Type B pancreatic cell (in vitro differentiated cells): ENCODE measurements at places on chromosomes 16 and 17. TPM values are rescaled to one million over a fixed set of nuclear protein-coding genes. Genes with fewer than 3 reads are reported as not detected.

DNA sequence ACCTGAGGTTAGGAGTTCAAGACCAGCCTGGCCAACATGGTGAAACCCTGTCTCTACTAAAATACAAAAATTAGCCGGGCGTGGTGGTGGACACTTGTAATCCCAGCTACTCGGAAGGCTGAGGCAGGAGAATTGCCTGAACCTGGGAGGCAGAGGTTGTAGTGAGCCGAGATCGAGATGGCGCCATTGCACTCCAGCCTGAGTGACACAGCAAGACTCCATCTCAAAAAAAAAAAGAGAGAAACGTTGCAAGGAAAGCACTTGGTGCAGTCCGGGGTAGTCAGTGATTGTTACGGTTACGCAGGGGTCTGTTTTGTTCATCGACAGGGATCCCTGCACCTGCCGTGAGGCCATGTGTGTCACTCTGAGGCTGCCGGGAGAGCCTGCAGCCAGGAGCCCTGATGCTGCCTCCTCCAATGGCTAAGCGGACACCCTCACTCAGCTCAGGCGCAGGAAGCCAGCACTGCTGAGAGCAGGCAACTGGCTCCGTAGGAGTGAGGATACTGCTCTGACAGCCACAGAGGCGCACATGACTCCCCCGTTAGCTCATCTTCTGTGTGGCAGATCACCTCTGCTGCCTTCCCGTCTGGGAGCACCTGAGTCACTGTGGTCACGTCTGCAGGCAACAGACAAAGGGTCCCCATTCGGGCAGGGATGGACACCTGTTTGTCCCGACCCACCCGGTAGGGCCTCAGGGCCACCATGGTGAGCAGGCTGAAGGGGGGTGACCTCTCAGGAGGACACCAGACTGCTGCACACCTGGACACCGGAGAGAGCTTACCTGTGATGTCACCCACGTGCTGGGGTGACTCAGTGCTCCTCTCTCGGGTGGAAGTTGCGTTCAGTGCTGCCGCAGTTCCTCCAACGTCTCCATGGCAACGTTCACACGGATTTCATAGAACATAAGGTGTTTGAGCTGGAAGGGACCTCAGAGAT, 5.2 kb upstream of the RAB26 start:
- DNase-seq = no peak

DNA sequence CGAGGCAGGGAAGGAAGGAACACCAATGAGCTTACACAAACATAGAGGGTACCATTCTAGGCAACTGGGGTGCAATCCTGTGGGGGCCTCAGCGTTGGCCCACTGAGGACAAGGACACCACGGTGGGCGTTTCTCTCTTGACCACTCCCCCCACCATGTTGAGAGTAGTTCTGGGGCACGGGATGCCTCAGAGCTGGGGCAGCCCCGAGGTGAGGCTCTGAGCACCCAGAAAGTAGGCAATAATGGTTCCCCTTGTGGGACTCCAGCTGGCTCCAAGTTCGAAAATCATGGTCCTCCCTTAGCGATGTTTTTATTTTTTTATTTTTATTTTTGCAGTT, 5.1 kb downstream of the PRSS21 start:
- no peak for DNase-seq

GRCh38 chr17:5500589-5501391, 14.4 kb downstream of the MIS12 start:
- peak; percentile 95 for DNase-seq

GRCh38 chr17:52751051-52751450, 592.5 kb upstream of the CA10 start:
- DNase-seq = no peak

- DNase-seq = no peak
These were observed 11.3 kb upstream of the TUBG2 start for GRCh38 chr17:42647778-42648177.

- DNase-seq = no peak
These were observed 2.1 kb upstream of the NRN1L start for GRCh38 chr16:67882374-67883145.

- no peak for DNase-seq
These were observed 5.0 kb upstream of the FADS6 start for GRCh38 chr17:74898376-74898946.

DNA sequence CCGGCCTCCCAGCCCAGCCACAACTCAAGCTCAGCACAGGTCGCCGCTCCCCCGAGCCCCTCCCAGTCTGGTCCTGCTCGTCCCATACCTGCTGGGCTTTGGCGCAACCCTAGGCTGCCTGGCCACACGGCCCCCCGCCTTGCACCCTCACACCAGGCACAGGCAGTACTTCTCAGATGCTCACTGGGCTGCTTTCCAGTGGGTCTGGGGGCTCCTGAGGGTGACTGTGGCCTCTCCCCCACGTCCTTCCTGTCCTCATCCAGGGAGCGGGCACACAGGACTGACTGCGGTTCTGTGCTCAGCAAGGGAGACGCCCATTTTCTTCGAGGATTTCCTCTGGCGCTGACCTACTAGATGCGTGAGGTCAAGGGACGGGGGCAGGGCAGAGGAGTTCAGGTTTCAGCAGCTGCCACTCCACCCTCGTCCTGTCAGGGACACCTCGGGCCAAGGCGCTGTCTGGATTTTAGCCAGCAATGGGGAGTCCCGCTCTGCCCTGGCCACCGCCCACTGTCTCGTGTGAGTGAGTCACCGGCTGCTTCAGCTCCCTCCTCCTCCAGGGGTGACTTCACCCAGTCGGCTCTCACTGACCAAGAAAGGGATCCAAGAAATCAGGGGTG, 115.8 kb downstream of the NPIPB11 start:
- no peak for DNase-seq

- no peak for DNase-seq
These were observed 850 bp downstream of the PPM1E start for GRCh38 chr17:58756246-58757161.

DNA sequence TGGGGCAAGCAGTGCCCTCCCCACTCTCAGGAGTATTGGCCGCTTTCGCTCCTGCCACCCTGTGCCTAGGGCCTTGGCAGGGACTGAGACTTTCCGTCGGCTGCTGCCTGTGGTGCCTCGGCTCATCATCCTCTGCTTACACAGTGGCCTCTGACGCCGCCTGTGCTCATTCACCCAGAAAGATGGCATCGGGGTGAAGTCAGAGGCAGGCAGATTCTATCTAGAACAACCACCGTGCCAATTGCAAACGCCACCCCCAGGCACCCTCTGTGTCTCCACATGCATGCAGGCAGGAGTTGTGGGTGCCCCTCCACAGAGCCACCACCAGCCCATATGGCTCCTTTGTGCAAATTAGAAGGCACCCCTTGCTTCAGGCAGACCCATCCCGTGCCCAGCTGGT, 154.2 kb upstream of the GSE1 start:
- DNase-seq = no peak

GRCh38 chr17:42275527-42276358, 448 bp downstream of the STAT5B start:
- DNase-seq = peak; percentile 79

DNA sequence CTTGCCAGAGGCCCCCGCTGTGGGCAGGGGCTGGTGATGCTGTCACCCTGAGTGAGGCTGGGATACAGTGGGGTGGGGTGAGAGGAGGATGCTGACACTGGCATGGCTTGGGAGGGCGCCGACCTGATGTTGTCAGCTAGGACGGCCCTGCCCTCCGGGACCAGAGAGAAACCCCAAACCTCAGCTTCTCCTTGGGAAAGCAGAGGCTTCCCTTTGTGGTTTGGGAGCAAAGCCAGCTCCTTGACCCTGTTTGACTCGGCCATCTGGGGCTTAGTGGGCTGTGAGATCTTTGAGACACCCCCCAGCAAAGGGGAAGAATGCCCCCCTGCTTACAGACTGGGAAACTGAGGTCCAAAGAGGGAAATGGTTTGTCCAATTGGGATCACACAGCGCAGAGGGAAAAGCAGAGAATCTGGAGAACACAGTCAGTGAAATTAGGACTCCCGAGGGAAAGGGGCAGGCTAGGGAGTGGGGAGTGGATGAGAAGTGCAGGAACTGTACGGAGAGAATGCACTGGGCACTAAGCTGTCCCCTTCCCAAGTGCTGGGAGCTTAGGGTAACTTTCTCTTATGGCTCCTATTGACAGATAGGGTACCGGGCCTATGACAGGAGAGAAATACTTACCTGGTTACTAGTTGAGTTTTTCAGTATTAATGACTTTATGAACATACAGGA, 40.7 kb upstream of the DLX4 start:
- no peak for DNase-seq

DNA sequence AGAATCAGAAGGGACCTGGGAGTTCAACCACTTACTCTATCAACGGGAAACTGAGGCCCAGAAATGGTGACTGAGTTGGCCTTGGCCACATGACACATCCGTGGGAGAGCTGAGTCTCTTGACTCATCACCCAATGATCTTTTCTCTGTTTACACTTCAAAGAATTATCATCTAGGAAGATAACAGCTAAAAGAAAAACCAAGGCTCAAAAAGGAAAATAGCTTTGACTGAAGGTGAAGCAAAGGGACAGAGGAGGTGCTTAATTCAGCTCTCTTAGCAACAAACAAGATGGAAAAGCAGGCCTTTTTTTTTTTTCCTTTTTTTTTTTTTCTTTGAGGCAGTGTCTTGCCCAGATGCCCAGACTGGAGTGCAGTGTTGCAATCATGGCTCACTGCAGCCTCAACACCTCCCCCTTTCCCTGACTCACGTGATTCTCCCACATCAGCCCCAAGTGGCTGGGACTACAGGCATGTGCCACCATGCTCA, 16.7 kb downstream of the ERCC4 start:
- DNase-seq = no peak

GRCh38 chr17:4130715-4131114, 12.1 kb downstream of the ZZEF1 start:
- DNase-seq = no peak

DNA sequence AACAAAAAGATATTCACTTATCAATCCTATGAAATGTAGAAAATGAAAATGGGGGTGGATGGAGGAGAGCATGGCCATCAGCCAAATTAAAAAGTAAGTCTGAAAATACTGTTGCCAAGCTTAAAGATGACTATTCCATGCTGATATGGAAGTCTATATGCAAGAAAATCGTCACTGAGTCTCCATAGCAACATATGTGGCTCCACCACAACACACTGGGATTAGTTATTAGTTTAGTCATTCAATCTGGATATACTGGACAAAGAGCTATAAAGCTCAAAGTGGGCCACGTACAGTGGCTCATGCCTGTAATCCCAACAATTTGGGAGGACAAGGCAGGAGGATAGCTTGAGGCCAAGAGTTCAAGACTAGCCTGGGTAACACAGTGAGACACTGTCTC, 24.7 kb upstream of the PSMD7 start:
- no peak for DNase-seq

DNA sequence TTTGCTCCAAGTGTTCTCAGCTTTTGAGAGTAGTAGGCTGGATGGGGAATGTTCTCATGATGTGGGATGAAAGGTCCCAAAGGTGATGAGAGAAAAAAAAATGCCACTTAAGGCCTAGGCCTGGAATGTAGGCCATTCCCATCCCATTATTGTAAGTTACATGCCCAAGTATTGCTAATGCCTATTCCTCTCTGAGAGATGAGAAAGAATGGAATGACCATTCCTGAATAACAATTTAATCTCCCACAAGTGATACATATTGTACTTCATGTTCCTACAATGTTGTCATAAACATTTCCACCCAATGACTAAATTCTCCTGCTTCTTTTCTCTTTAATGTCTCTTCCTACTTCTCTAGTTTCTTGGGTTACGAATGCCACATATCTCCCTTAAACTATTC, 102.8 kb upstream of the KCNJ16 start:
- no peak for DNase-seq

- no peak for DNase-seq
These were observed 2.3 kb downstream of the DLG4 start for GRCh38 chr17:7217113-7217987.

GRCh38 chr16:25110387-25110947, 1.1 kb upstream of the LCMT1 start:
- DNase-seq = no peak

DNA sequence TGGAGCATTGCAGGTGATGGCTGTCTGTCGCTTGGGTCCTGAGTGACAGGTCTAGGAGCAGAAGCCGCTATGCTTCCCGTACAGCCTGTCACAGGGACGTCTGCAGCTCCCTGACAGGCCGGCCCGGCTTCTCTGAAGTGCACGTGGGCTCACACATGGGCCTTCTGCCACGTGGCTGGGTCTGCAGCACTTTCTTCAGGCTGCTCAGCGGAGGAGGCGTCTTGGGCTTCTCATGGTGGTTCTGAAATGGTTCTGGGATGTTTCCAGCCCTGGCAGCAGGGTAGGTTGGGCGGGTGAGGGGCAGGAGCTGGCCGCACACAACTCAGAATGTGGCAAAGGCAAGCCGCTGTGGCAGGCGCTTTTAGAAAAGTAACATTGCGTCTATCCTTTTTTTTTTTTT, 80.3 kb upstream of the ZNF750 start:
- DNase-seq = no peak

DNA sequence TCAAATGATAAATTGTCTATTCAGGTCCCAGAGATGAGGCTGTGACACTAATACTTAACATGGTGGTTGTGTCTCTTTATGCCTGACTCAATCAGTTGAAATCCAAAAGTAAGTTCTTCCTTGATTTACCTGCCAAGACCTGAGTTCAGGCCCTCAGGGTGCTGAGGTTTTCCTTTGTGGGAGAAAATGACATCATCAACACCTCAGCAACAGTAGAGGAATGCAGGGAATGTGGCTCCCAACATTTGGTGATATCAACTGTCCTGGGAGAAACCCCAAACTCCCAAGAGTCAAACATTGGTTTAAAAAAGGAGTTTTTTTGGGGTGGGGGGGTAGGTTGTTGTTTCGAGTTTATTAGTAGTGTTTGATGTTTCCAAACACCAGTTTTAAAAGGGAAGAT, 14.7 kb downstream of the RNF43 start:
- no peak for DNase-seq

- no peak for DNase-seq
These were observed 52.3 kb upstream of the LGALS9 start for GRCh38 chr17:27578718-27579085.

The TMEM235 gene
- 0.43 TPM in 1 of 2 replicates, not detected in the other for total RNA-seq

The CLEC16A gene
- 33.4 and 36.8 TPM in 2 replicates for total RNA-seq

The FBXO39 gene
- 0.26 TPM in 1 of 2 replicates, not detected in the other for total RNA-seq

The WFDC1 gene
- total RNA-seq = 0.95 and 2.0 TPM in 2 replicates

The SKAP1 gene
- total RNA-seq = 0.43 and 0.79 TPM in 2 replicates

The KRTAP4-6 gene
- total RNA-seq = not detected in 2 replicates
